ENCODE measurements at places on chromosomes 2 and 18.

DNA sequence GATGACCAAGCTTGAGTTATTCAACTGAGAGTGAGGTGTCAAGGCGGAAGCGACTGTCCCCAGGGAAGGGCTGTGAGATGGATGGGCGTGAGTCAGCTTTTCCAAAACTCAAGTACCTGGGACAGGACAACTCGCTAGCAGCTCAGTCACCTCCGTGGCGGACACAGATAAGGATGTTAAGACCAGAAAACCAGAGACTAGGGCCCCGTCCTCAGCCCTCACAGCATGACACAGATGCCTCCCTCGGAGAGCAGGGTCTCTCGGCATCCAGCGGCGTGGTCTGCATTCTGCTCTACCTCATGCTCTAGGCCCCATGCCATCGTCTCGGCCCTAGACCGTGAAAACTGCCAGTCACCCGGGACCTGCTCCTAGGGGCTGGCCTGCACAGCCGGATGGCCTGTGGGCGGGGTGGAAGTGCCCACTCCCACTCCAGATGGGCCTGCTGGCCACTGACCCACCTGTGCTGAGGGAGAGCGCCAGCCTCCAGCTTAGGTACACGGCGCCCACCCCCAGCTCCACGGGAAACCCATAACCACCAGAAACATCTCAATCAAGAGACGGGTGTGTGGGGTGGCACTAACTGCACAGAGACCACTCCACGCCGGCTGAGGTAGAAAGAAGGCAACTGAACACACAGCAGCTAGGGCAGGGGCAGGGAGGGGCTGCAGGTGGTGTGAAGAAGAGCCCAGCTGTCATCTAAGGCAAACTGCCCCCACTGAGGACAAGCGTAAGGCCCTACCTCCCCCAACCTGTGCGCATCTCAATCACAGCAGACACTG is 39.8 kb downstream of the ANO7 start:
- no peak for DNase-seq

GRCh38 chr2:126307740-126308139 is 348.2 kb upstream of the GYPC start:
- DNase-seq: no peak

- peak; percentile 54 for DNase-seq
Measured at GRCh38 chr2:175004980-175005732, at the start of gene CHN1. Gene CHN1, minus strand, starts transcription at chr2:175005381. Its CDS starts 469 bp downstream, at chr2:175004912.

DNA sequence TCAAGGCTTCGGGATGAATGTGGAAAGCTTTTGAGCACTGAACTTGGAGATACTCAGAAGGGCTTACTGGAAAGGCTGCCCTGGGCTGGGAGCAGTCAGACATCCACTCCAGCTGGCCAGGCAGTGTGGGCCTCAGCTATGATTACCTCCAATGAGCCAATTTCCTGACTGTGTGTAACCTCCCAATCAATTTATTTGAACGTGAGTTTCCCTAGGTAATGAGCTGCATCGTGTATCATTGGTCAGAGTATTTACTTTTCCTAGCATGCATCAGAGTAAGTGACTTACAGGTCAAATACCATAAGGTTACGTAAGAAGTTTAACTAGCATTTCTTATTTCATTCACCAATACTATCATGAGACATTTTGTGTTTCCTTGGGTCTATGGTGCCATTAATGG is 11.0 kb upstream of the CTAGE1 start:
- no peak for DNase-seq

DNA sequence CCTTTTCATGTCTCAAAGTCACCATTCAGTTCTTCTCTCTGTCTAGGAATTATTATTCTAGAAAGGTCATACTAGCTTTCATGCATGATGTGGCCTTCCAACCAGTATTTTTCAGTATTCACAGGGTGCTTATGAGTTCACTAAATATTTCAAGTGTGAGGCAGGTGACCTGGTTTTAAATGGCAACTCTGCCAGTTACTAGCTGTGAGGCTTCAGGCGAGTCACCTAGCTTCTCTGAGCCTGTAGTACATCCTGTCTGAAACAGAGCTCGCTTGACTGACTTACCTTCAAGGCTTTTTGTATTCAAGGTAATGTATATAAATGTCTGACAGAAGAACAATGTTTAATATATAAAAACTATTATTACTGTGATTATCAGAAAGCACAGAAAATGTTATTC is 19.4 kb upstream of the ACVR1 start:
- no peak for DNase-seq

DNA sequence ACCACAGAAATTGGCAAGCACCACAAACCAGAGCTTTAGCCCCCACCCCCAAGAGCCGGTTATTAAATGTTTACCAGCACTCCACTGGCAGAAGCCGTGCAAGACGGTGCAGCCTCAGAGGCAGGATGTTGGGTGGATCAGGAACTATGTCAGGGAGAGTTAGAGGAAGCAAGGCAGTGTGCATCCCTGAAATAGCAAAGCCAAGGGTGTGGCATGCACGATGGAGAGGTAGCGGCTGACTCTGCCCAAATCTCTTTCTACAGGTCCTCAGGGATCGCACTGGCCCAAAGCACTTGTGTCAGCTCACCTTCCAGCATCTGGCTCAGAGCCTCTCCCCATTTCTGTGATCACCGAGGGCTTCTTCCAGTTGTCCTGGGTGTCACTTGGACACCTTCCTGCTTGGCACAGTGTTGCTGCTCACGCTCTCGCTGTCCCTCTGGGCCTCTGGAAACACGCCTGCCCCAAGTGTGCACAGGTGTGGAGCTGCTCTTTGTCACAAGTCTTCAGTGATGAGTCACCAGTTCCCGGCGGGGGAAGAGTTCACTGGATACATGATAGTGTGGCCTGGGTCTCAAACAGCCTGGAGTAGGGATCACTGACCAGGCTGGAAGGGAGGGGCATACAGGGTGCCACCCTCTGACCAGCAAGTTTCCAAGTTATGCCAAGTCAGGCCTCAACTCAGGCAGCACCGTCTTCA is 17.3 kb upstream of the B3GNT7 start:
- DNase-seq: no peak

- DNase-seq: no peak
Measured at GRCh38 chr2:26627350-26628105, 13.6 kb downstream of the CIB4 start.

- no peak for DNase-seq
Measured at GRCh38 chr18:45110577-45111501, 430.2 kb downstream of the SETBP1 start.

- DNase-seq: no peak
Measured at GRCh38 chr2:27954221-27954673, 63.7 kb downstream of the BABAM2 start.

- no peak for DNase-seq
Measured at GRCh38 chr18:39494211-39494896, 1928.8 kb upstream of the CELF4 start.

GRCh38 chr18:240175-240574 is 27.7 kb downstream of the THOC1 start:
- no peak for DNase-seq

GRCh38 chr18:44725300-44726058 is 44.8 kb downstream of the SETBP1 start:
- peak; percentile 54 for DNase-seq

DNA sequence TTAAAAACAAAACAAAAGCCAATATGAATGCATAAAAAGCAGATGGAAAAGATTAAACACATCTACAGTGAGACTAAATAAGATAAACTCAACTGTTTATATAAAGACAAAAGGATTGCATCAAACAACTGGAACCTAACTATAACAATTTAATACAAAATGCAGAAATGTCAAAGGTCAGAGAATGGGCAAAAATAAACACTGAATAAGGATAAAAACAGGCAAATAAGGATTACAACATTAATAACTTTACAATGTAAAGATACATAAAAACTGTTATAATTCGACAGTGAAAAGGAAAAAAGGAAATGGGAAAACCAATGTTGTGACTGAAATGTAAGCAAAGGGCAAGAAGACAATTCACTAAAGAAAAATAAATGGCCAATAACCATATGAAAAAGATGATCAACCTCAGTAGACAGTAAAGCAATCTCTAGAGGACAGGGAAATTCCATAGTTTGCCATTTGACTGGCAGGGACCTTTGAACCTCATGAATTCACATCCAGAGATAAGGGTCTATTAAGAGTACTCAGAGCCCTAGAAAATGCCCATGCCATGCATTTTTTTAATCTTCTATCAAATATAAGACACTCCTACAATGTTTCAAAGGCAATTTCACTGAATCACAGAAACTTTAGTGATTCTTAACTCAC is 83.7 kb downstream of the TMEM131 start:
- no peak for DNase-seq

- no peak for DNase-seq
Measured at GRCh38 chr2:204452464-204453023, 92.7 kb upstream of the PARD3B start.

- no peak for DNase-seq
Measured at GRCh38 chr18:6807515-6808257, 78.2 kb downstream of the ARHGAP28 start.

- DNase-seq: no peak
Measured at GRCh38 chr2:144475569-144476275, 44.2 kb downstream of the ZEB2 start.

- DNase-seq: no peak
Measured at GRCh38 chr2:118902266-118903028, 39.5 kb upstream of the MARCO start.

DNA sequence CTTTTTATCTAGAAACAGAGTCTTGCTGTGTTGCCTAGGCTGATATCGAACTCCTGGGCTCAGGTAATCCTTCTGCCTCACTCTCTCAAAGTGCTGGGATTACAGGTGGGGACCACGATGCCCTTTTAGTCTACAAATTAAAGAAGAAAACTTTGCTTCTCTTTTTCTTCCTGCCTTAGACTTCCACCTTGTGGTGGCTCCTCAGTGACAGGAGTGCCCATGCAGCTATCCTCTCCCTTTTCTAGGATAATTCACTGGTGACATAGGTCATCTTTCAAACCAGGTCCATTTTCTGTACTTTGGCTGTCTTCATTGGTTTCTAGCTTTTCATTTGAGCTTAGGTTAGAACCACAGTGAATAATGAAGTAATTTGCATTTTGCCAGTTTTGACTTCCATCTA is 13.6 kb downstream of the DCAF17 start:
- DNase-seq: no peak

- DNase-seq: no peak
Measured at GRCh38 chr2:157843935-157844334, 32.2 kb downstream of the ACVR1 start.

- DNase-seq: peak; percentile 32
Measured at GRCh38 chr2:43059183-43059897, 167.1 kb downstream of the ZFP36L2 start.

DNA sequence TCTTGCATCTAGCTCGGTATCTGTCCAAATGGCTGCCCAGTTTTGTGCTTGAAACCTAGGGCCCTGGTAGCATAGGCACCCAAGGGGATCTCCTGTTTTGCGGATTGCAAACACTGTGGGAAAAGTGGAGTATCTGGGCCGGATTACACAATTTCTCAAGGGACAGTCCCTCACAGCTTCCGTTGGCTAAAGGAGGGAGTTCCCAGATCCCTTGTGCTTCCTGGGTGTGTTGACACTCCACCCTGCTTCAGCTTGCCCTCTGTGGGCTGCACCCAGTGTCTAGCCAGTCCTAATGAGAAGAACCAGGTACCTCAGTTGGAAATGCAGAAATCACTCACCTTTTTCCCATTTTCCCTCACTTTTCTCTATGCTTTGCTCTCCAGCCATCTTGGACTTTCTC is 35.5 kb downstream of the RPRM start:
- DNase-seq: no peak

- no peak for DNase-seq
Measured at GRCh38 chr2:98846041-98846440, 90.0 kb downstream of the CRACDL start.

- no peak for DNase-seq
Measured at GRCh38 chr18:44943311-44943881, 262.7 kb downstream of the SETBP1 start.

DNA sequence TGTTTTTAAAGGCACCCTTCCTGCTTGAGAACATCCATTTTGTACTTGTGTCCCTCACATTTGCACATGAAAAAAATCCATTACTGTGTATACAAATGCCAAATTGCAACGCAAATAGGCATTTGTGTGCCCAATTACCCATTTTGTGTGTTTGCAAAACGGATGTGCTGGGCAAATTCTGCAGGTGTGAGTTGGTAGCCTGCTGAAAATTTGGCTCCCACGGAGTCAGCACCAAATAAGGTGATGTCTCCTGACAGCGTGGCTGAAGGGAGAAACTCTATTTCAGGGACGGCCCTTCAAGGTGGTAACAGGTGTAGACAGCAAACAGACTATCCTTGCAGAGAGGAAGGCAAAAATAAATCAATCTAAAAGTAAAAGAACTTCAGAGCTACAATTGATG is 661.1 kb downstream of the BCL11A start:
- DNase-seq: no peak

GRCh38 chr18:65288908-65289307 is 461.9 kb upstream of the CDH7 start:
- no peak for DNase-seq

GRCh38 chr2:223941579-223942277 is 3.4 kb downstream of the WDFY1 start:
- DNase-seq: peak; percentile 34

- DNase-seq: peak; percentile 97
Measured at GRCh38 chr2:97697252-97698235, 15.8 kb upstream of the ZAP70 start.

DNA sequence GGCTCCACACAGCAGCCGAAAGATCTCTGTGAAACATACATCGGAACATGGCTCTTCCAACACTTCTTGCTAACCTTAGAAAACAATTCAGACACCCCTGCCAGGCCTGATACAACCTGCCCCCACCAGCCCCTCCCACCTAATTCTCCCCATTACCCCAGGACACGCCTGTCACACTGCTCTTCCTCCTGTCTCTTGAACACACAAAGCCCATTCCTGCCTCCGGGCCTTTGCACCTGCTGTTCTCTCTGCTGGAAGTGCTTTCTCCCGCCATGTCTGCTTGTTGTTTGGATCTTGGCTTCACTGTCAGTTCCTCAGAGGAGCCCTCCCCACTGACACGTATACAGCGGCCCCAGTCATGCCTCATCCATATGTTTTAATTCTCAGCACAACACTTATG is 24.1 kb downstream of the CELF4 start:
- no peak for DNase-seq

GRCh38 chr2:101432411-101433181 is 42.3 kb downstream of the RFX8 start:
- DNase-seq: no peak

DNA sequence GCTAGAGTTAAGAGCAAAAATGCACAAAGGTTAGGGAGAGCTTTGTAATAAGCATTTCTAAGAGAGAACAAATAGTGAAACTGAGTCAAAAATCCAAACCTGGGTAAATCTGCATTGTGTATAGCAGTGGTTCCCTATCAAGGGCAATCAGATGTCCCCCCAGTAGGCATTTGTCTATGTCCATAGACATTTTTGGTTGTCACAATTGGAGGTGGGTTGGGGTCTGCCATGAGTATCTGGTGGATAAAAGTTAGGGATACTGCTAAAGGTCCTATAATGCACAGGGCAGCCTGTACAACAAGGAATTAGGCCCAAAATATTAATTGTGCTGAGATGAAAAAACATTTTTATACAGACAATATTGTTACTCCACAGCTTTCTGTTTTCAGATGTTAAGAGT is 21.0 kb downstream of the NOP58 start:
- no peak for DNase-seq
